ENCODE measurements at places on chromosomes 13 and 19.
A peak's percentile ranks its signal among the peaks of the same experiment; 100 is the strongest.

DNA sequence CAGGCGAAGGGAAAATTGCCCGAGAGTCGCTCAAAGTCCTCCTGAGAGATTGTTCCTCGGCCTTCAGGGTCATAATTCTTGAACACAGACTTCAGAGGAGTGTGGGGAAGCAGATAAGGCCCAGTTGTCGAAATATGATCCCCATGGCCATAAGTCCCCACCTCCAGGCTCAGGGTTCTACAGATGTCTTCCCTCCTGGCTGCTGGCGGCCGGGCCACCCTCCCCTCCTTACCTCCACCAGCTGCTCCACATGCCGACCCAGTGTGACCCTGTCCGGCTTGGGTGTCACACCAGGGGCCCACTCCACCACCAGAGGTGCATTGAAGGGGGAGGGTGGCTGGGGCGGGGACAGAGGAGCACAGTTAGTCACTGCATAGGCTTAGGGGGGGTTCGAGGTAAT is 10.1 kb downstream of the FAM98C start:
- DNase-seq = no peak

GRCh38 chr19:19627621-19628500 is at the start of gene LPAR2:
Gene LPAR2, minus strand, starts transcription at chr19:19628220. Its CDS starts 945 bp downstream, at chr19:19627275.
- DNase-seq = no peak

DNA sequence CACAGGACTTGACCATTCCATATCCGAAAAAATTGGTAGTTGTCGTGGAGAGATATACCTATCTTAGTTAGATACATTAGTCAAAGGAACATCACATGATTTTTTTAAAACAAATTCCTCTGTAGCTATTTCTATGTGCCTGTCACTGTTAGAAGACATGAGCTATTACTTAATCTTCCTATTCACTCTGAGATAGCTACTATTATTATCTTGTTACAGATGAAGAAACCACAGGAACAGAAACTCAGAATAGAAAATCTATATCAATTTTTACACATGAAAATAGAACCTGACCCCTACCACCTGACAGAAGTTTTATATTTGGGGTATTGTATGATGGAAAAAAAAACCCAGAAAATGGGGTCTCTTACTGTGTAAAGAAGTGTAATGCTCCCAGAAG is 68.9 kb upstream of the TDRD3 start:
- DNase-seq = no peak

- no peak for DNase-seq
These were observed 47.2 kb downstream of the C13orf42 start for GRCh38 chr13:51063909-51064308.

DNA sequence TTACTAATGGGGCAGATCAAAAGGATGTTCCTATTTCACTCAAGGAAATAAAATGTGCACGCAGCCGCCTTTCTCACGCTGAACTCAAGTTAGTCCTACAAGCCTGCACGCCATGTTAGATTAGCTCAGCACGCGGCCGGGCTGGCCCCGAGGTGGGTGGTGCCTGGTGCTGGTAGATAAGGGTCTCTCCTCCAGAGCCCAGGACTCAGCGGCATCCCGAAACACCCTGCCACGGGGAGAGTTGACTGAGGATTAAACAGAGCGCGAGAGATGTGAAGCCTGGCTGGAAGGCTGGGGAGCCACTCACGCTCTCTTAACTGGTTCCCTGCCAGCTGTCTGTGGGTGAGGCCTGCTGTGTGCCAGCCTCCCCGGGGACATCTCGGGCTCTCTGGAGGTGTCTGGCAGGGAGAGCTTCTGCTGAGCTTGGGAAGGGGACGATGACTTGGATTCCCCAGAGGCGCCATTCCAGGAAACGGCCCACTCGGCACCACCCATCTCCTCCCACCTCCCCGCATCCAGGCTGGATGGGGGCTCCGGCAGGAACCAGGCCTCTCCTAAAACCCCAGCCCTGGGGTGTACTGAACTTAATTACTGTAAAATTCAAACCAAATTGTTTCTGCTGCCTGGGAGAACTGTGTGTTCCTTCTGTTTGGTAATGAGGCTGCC is 122.2 kb downstream of the KDM4B start:
- DNase-seq = no peak

- DNase-seq = no peak
These were observed 17.7 kb upstream of the PTPRS start for GRCh38 chr19:5358173-5358800.

DNA sequence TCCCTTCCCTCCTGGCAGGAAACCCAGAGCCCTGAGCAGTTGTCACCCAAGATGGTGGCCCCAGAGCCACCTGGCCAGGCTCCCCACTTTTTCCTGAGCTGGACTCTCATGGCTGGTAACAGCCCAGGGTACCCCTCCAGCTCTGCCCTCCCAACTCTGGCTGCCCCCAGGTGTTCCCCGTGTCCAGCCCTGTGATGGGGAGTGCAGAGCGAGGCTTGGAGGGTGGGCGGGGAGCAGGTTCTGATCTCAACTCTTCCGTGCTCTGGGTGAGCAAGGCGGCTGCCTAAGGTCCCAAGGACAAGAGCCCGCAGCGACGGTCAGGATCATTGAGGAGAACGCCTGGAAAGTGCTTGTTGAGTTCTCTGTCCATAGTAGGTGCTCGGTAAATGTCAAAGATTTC is 54.7 kb upstream of the GAS6 start:
- no peak for DNase-seq

DNA sequence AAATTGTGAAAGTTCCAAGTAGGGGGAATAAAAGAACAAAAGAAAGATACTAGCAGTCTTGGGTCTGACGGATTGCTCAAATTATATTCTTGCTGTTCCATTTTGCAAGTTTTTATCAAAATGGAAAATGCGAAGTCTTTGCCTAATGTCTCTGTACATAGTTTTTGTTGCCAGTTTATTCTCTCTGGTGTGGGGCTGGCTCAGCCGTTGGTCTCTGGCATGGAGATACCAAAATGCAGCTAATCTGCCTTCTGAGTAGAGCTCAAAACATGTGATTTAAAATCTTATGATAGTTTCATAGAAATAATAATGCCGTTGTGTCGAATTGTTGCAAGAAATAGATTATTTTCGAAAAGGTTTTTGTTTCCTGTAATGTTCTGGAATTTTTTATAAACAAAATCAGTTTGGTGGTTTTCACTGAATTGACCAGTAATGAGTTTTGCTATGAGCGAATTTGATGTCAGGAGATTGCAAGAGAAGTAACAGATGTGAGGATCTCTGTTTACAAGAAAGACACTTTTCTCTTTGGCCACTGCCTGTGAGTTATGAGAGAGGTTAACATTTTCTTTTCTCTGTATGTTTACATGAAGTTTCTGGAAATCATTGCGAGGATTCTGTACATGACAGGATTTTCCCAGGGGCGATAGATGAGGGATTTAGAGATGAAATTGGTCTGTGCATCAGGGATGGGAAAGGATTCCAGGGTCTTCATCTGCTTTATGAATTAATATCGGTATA is 147.0 kb downstream of the DCT start:
- no peak for DNase-seq

DNA sequence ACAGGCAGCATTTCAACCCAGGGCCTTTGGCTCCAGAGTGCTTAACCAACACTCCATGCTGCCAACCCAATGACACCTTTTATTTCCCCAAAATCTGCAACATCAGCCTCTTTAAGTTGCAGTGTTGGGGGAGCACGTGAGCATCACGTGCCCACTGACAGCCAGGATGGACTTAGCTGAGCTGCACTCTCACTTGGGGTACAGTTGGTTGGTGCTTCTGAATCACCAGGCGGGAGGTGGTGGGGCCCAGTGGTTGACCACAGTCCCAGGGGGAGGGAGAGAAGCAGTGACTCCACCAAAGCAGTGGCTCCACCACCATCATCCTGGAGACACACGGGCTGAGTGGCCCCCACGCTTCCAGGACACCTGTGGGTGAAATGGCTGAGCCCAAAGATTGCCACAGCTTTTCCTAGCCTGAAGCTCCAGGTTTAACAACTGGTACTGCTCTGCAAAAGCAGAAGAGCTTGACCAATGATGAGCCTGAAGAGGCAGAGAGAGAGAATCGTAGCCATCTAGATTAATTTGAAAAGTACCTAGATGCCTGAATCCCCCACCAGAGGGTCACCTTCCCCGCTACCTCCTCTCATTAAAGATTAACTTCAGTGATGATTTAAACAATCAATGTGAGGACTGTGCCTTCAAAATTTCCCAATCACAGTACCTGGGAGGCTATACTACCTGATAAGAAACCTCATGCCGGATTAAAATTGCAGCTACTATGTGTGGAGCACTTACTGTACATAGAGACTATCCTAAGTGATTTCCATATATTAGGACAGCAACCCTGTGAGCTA is 193.8 kb downstream of the FOXO1 start:
- no peak for DNase-seq

- no peak for DNase-seq
These were observed 680.4 kb upstream of the SPRY2 start for GRCh38 chr13:81021284-81021840.

GRCh38 chr19:16338470-16339360 is 14.1 kb downstream of the KLF2 start:
- DNase-seq = no peak

- DNase-seq = no peak
These were observed 2.1 kb upstream of the ATP1A3 start for GRCh38 chr19:41995959-41996797.

DNA sequence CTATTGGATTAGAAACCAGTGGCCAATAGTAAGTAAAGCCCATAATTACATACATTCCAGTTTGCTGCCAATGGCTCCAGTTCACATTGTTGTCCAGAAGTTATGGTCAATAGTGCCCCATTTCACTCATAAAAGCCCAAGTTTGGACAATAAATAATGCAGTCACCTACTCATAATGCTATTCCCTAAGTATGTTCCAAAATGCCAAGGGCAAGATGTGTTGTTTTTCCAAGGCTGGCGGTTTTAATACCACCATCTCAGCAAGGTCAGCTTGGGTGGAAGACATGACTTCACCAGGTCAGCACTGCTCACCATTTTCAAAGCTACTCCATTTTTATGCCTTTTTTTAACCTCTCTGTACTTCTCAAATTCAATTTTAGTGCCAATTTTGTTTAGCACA is 32.7 kb downstream of the KCTD12 start:
- DNase-seq = no peak

DNA sequence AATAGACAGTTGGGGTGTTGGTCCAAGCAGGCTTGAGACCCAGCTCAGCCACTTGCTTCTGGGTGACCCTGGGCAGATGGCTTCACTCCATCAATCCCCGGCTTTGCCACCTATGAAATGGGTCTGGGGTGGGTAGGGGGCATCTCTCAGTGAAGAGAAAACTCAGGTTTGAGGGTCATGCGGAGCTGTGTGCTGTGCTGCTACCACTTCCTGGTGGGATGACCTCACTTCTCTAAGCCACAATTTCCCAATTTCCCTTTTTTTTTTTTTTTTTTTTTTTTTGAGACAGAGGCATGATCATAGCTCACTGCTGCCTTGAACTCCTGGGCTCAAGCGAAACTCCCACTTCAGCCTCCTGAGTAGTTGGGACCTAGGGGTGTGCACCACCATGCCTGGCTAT is 4.6 kb upstream of the PLAUR start:
- no peak for DNase-seq

GRCh38 chr13:59750860-59751259 is 412.9 kb downstream of the DIAPH3 start:
- peak; percentile 4 for DNase-seq

DNA sequence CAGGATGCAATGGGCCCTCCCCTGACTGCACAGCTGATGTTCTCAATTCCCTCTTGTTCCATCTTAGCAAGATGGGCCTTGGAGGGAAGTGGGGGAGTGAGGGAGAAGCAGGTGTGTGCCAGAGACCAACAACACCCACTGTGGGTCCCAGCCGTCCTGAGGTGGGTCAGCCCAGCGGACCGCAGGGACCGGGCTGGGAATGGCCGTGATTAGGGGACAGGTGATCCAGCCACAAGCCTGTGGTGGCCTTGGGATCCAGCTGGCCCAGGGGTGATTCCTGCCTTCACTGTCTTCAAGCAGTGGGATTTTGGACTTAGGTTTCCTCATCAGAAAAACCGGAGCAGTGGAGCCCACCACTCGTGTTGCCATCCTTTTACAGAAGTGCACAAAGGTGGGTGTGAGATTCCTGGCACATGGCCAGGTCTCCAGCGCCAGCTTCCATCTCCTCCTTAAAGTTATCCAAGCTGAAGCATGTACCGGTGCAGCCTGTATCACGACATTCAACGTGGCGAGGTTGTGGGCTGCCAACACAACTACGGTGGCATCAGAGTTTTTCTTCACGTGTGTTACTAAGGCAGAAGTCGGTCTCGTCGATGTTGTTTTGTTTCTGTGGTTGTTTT is 9.0 kb upstream of the ATP11A start:
- DNase-seq = no peak

GRCh38 chr13:60229708-60230272 is 66.1 kb upstream of the DIAPH3 start:
- DNase-seq = no peak

DNA sequence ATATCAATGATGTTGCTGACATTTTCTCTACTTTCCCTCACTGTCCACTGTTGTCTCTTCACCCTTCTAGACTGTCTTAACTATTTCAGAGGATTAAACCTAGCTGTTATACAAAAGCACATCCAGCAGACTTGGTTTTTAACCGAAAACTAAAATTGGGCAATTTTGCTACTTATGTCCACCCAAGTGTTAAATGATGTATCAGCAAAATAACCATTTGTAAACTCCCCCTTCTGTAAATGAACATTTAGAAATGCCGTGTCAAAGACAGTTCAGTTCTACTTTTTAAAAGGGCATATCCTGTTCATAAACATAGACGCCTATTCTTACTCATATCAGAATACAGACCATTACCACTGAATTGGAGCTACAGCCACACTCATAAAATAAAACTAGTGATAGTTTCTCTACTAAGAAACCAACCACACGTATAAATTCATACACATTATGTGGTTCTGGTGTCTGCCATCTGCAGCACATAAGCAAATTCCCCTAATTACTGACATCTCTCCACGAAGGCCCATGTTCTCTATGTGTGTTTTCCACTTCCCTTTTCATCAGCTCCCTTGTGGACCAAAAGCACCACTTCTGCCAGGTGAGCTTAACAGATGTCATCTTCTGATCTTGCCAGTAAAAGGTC is 1091.8 kb downstream of the PCDH9 start:
- DNase-seq = no peak

DNA sequence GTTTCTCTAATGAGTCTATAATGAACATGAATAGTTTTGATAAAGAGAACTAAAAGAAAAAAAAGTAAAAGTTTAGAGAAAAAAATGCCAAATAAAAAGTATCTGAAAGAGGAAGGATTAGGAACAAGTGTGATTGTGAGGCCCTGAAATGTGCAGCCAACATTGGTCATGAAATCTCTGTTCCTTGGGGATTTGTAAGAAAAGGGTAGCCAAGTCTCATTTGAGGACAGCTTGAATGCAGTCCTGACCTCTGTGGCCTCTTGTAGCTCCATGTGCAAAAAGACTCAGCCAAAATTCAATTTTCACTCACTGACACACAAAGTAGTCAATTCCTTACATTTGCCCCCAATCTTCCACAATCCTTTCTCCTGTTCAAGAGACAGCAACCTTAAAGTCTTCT is 167.9 kb downstream of the KLF12 start:
- no peak for DNase-seq

- DNase-seq = no peak
These were observed 32.1 kb downstream of the RASL11A start for GRCh38 chr13:27302643-27303262.

- DNase-seq = no peak
These were observed 9.6 kb downstream of the PTPRH start for GRCh38 chr19:55199620-55200204.

- no peak for DNase-seq
These were observed 15.0 kb upstream of the NAXD start for GRCh38 chr13:110600261-110600819.

GRCh38 chr13:100543872-100544602 is 44.6 kb downstream of the GGACT start:
- no peak for DNase-seq
